Left lung (tissue), 14 donors: ENCODE measurements at places on chromosomes 6 and 20. TPM values are rescaled to one million over a fixed set of nuclear protein-coding genes. Genes with fewer than 3 reads are reported as not detected.

Gene PARD6B
- 23.5 TPM for total RNA-seq

Gene SLC12A5
- total RNA-seq = 0.71 TPM

Gene RBPJL
- not detected for total RNA-seq

Gene PRICKLE4
- 13.1 TPM for total RNA-seq

Gene GINS1
- total RNA-seq = 6.4 TPM

Gene UBE2J1
- 52.2 TPM for total RNA-seq

Gene ARHGAP18
- 46.1 TPM for total RNA-seq

Gene ELOVL4
- total RNA-seq = 0.70 TPM

Gene TRAPPC3L
- 0.12 TPM for total RNA-seq

Gene MCCD1
- total RNA-seq = not detected

Gene TSPO2
- total RNA-seq = not detected

Gene LHFPL5
- not detected for total RNA-seq

Gene ABRACL
- 39.1 TPM for total RNA-seq

GRCh38 chr6:14222956-14223355, 105.4 kb downstream of the CD83 start:
- no peak for DNase-seq
- H3K4me1 ChIP-seq = peaks cover 3% of the 10 kb centered on the region
- no peaks in the 10 kb centered on the region for H3K27me3 ChIP-seq
- no peaks in the 10 kb centered on the region for H3K36me3 ChIP-seq
- H3K4me3 ChIP-seq = no peak overlapping the region
- no peak overlapping the region for H3K27ac ChIP-seq

DNA sequence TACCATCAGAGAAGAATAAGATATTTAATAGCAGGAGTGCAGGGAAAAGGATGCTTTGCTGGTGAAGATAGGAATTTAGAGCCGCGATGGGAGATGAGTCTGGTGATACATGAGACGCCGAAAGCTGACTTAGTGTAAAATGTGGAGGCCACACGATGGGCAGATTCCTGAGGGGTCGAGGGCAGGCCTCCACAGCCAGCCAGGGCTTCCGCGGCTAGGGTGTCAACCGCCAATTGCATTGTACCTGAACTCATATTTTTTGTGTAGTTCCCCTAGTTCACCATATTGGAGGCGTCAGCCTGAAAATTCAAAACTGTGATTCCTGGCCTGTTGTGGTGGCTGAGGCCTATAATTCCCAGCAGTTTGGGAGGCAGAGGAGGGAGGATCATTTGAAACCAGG, 8.5 kb downstream of the ETV7 start:
- no peaks in the 10 kb centered on the region for H3K36me3 ChIP-seq
- H3K4me3 ChIP-seq = no peak overlapping the region
- H3K27ac ChIP-seq = no peak overlapping the region
- H3K27me3 ChIP-seq = no peaks in the 10 kb centered on the region

GRCh38 chr6:139962654-139963347, 588.4 kb upstream of the CITED2 start:
- no peak overlapping the region for H3K27ac ChIP-seq
- H3K36me3 ChIP-seq = no peaks in the 10 kb centered on the region
- DNase-seq = no peak
- H3K4me1 ChIP-seq = peaks cover 11% of the 10 kb centered on the region
- no peak overlapping the region for H3K4me3 ChIP-seq
- no peaks in the 10 kb centered on the region for H3K27me3 ChIP-seq

GRCh38 chr6:41176189-41176588, 13.3 kb upstream of the TREM2 start:
- H3K4me1 ChIP-seq = no peaks in the 10 kb centered on the region
- H3K36me3 ChIP-seq = no peaks in the 10 kb centered on the region
- H3K4me3 ChIP-seq = no peak overlapping the region
- no peak for DNase-seq
- H3K27ac ChIP-seq = no peak overlapping the region

DNA sequence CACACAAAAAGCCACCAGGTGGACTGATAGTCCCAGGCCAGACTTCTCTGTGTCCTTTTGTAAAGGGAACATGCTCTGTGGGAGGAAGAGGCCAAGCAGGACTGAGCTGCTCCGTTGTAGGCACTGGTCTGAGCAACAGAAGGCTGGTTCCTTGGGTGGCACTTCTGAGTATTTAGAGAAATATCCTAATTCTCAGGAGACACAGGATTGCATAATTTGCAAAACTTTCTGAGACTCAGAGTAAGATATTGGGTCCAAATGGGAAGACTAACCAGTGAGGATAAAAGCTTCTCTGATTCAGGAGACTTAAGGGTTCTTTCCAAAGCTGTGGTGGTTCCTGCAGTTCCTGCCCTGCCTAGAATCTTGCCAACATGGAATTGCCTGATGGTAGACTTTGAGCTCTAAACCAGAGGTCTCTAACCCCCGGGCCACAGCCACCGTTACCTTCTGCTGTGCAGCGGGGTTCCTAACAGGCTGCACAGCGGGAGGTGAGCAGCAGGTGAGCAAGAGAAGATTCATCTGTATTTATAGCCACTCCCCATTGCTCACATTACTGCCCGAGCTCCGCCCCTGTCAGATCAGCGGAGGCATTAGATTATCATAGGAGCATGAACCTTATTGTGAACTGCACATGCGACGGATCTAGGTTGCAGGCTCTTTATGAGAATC, 107.0 kb downstream of the OLIG3 start:
- DNase-seq = no peak
- H3K27ac ChIP-seq = no peak overlapping the region
- no peaks in the 10 kb centered on the region for H3K36me3 ChIP-seq
- H3K4me1 ChIP-seq = peaks cover 8% of the 10 kb centered on the region
- H3K27me3 ChIP-seq = no peaks in the 10 kb centered on the region

DNA sequence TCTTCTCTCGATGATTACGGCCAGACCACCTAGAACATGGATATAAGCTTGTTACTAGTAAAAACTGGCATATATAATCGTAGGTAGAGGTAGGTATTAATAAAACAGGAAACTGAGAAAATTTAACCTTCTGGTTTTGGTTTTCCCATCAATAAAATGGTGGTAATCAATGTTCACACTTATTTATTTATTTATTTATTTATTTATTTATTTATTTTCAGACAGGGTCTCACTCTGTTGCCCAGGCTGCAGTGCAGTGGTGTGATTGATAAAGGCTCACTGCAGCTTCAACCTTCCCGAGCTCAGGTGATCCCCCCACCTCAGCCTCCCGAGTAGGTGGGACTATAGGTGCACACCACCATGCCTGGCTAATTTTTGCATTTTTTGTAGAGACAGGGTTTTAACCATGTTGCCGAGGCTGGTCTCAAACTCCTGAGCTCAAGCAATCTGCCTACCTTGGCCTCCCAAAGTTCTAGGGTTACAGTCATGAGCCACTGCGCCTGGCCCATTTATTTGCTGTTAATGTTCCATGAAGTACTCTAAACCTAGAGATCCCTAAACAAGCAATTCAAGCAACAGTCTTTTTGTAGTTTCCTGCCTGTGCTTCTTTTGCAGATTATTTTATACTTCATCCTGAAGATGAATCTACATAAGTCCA, 11.5 kb downstream of the TOMM6 start:
- peaks cover 44% of the 10 kb centered on the region for H3K36me3 ChIP-seq
- H3K4me1 ChIP-seq = no peaks in the 10 kb centered on the region
- no peak overlapping the region for H3K27ac ChIP-seq
- no peak for DNase-seq

- H3K27me3 ChIP-seq = no peaks in the 10 kb centered on the region
- H3K4me3 ChIP-seq = no peak overlapping the region
- no peak for DNase-seq
- no peaks in the 10 kb centered on the region for H3K4me1 ChIP-seq
- no peaks in the 10 kb centered on the region for H3K36me3 ChIP-seq
Observed at GRCh38 chr6:148240861-148241477, 101.7 kb upstream of the SASH1 start.

GRCh38 chr6:26569433-26569764, 27.4 kb upstream of the ABT1 start:
- no peak overlapping the region for H3K4me3 ChIP-seq
- no peak overlapping the region for H3K27ac ChIP-seq
- H3K4me1 ChIP-seq = peaks cover 24% of the 10 kb centered on the region
- DNase-seq = no peak
- no peaks in the 10 kb centered on the region for H3K36me3 ChIP-seq

DNA sequence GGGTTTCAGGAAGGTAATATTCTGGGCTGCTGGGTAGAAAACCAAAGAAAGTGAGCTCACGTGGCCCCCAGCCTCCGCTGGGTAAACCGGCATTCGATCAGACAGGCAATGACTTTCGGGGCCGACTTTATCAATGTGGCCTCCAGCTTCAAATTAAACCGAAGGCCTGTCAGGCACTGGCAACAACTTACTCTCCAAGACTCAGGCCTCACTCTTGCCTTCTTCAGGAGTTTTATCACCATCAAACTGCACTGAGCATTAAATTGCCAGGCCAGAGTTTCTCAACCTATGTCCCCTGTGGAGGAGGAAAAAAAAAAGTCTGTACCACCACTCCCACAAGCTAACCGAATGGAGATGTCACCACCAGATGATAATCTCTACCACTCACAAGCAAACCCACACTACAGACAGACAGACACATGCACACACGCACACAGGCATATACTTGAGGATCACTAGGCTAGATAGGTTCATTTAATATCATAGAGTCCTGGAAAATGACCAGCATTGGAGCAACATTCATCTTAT, 1.1 kb upstream of the MBOAT1 start:
- DNase-seq = no peak
- no peaks in the 10 kb centered on the region for H3K27me3 ChIP-seq
- H3K36me3 ChIP-seq = no peaks in the 10 kb centered on the region
- H3K4me1 ChIP-seq = peaks cover 51% of the 10 kb centered on the region
- H3K27ac ChIP-seq = peak overlapping the region; percentile 89
- peak overlapping the region; percentile 84 for H3K4me3 ChIP-seq

DNA sequence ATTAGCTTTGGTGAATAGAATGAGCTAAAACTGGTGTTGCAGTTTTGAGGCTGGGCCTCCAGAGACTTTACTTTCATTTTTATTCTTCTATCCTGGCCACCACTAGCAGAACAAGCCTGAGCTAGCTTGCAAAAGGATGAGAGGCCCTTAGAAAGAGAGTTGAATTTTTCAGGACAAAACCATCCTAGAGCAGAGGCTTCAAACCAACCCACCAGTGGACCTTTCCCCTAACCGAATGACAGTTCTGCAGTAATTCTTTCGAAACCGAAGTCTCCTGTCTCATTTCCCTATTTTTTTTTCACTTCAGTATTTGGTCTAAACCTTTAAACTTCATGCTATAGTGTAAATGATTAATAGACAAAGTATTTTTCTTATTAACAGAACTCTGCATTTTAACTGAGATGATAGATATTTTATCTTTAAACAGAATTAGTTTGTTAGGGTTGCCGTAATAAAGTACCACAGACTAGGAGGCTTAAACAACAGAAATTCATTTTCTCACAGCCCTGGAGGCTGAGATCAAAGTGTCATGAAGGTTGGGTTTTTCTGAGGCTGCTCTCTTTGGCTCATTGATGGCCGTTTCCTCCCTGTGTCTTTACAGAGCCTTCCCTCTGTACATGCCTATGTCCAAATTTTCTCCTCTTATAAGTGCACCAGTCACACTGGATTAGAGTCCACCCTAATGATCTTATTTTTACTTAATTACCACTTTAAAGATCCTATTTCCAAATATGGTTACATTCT, 80.6 kb upstream of the PAK5 start:
- H3K4me3 ChIP-seq = no peak overlapping the region
- no peaks in the 10 kb centered on the region for H3K27me3 ChIP-seq

- no peak overlapping the region for H3K4me3 ChIP-seq
- H3K27ac ChIP-seq = no peak overlapping the region
- H3K36me3 ChIP-seq = no peaks in the 10 kb centered on the region
- DNase-seq = no peak
- no peaks in the 10 kb centered on the region for H3K27me3 ChIP-seq
Observed at GRCh38 chr6:130116273-130116672, 97.9 kb downstream of the L3MBTL3 start.

DNA sequence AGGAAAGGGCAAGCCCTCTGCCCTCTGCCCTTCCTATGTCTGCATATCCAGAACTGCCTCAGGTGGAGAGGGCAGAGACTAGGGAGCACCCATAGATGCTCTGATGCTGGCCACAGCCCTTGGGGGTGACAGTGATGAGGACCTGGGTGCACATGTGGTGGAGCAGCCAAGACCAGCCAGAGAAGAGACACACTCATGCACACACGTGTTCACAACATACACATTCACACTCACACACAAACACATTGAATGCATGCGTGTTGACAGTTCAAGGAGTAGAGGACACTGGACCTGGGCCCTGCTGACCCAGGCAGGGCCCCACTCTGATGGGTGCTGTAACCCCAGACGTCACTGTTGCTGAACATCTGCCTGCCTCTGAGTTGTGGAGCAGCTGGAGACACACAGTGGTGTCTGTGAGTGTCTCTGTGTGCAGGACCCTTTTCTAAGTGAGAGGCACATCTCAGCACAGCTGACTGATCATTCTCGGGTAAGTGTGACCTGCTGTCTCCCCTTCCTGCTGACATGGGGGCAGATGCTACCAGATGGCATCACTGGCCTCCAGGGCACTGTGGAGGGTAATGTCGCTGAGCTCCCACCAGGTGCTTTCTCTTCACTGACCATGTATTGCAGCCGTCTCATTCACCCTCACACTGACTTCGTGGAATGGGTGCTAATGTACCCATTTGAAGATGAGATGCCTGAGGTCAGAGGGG, 30.1 kb upstream of the MAS1L start:
- H3K27me3 ChIP-seq = no peaks in the 10 kb centered on the region
- H3K4me3 ChIP-seq = no peak overlapping the region
- no peaks in the 10 kb centered on the region for H3K36me3 ChIP-seq

DNA sequence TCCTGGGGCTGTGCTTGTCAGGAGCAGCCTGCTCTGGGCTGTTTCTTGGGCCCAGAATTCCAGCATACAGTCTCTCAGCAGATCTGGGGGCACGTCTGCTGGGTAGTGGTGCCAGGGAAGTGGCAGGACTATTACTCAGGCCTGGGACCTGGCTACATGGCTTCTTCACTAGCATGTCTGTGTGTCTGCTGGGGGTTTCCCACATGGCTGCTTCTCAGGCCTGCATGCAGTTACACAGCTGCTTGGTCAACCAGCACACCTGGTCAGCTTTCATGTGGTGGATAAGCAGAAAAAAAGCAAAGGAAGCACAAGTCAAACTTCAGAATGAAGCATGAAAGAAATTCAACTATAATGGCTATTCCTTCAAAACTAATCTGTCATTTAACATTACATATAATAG, 316.2 kb upstream of the NOX3 start:
- no peaks in the 10 kb centered on the region for H3K27me3 ChIP-seq
- no peak for DNase-seq
- H3K4me3 ChIP-seq = no peak overlapping the region
- H3K27ac ChIP-seq = no peak overlapping the region
- H3K4me1 ChIP-seq = no peaks in the 10 kb centered on the region
- no peaks in the 10 kb centered on the region for H3K36me3 ChIP-seq

DNA sequence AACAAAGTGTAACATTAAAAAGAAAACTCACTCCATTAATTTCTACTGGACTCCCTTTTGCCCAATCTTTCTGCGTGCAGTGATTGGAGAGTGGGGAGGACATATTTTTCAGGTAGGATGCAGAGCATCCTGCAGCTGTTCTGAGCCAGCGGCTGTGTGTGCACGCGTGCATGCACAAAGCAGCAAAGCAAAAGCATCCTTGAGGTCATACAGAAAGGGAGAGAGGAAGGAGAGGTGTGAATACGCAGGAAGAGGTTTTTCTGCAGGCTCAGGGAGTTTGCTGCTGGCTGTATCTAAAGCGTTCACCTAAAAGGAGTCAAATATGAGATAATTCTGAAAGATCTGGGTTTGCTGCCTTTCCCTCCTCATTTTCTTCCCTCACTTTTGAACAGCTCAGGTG, 108.4 kb downstream of the HUS1B start:
- H3K27ac ChIP-seq = no peak overlapping the region
- no peak overlapping the region for H3K4me3 ChIP-seq
- H3K27me3 ChIP-seq = no peaks in the 10 kb centered on the region
- H3K36me3 ChIP-seq = peaks cover 24% of the 10 kb centered on the region
